ENCODE measurements at places on chromosomes 11 and 22.

DNA sequence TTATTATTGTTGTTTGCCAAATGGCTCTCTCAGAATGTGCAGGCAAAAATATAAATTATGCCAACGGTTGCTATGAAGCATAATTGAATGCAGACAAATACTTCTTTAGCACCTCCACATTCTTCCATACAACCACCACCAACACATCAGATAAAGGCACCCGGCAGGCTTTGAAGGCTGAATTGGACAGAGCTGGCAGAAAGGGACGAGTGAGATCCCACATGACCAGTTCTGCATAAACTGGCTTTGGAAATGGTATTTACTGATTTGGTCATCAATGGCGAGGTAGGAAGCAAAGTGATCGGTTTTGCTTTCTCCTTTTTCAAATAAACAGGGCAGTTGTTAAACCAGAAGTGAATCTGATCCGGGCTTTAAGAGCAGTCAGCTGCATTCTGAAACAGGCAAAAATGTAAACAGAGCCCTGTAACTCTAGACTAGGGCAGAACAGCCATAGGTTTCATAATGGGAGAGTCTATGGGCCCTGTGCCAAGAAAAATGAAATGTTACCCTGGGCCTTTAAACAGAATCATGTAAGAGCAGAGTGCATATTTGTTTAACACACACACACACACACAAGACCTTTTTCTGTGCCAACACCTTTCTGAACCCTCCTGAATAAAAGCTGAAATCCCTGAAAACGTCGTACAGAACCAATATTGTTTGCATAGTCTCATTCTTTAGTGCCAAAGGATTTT is 97.7 kb downstream of the MPPED2 start:
- DNase-seq: no peak

DNA sequence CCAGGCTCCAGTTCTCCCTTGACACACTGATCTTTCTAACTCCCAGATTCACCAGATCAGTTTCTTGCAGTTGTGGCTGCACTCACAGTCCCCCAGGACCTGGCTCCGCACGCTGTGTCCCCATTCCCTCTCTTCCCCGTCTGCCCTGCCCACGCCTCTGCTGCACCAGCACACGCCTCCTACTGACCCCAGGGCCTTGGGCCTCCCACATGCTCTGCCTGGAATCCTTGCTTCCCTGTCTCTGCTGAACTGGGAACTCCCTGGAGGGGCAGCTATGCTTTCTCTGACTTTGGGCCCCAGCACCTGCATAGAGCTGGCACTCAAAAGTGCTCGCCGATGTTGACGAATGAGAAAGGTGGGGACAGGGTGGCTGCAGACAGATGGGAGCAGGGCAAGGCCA is 68.9 kb downstream of the MYO7A start:
- no peak for DNase-seq

GRCh38 chr22:37801946-37802309 is 5.8 kb upstream of the GCAT start:
- DNase-seq: no peak

DNA sequence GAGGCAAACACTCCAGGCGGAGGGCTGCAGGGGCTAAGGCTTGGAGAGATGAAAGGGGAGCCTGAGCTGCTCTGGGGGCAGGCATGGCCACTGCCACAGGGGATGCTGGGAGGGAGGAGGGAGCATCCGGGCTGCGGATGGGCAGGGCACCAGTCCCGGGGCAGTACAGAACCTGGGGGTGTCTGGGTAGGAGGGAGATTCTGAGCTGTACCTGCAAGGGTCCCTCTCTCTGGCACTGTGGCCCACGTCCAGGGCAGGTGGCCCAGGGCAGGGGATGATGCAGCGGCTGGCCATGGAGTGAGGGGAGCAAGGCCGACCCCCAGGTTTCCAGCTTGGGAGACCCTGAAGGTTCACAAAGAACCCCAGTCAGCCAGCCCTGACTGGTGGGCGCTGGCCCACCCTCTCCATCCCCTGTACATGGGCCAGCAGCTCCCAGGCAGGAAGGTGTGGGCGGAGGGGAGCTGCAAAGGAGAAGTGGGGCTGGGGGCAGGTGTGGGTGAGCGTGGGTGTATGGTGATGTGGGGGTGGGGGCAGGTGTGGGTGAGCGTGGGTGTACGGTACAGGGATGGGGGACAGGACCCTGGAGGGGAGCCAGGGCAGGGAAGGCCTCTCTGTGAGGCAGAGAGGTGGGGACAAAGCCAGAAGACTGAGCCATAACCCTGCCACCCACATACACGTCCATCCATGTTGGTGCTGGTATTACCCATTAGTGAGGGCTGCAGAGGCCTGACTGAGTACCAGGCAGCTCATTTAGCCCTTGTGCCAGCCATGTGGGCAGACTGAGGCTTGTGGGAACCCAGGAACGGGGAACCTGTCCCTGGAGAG is 2.2 kb upstream of the TNFRSF13C start:
- DNase-seq: no peak

DNA sequence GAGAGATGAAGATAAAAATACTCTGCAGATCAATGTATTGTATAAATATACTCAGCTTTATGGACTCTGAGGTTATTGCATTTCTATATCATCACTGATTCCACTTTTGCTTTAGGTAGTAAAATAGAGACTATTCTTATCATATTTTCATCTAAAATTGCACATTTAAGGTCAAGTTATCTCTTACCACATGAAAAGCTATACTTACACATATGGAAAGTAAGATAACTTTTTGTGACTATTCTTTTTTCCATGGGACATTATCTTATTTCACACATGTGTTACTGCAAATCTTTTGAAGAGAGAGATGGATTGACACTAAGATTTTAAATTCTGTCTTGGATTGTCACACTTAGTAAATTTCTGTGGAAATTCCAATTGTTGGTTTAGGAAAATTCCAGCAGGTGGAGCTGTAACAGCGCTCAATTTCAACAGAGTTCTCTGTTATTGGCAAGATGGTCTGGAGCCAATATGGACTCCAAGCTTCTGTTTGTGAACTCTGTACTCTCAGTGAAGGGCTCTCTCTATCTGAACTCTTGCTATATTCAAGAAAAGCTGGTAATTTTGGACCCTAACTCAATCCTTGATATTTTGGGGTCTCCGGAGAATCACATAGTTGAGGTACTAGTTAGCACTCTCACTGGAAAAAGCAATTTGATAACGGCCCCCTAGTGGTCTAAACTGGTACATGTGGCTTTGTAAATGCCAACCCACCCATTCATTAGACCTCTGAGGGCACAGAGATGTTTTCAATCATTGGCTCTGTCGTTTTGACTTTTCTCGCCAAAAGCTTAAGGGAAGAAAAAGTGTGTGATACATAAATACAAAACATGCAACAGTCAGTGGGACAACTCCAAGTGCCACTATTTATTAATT is 429.7 kb downstream of the ETS1 start:
- peak; percentile 54 for DNase-seq

DNA sequence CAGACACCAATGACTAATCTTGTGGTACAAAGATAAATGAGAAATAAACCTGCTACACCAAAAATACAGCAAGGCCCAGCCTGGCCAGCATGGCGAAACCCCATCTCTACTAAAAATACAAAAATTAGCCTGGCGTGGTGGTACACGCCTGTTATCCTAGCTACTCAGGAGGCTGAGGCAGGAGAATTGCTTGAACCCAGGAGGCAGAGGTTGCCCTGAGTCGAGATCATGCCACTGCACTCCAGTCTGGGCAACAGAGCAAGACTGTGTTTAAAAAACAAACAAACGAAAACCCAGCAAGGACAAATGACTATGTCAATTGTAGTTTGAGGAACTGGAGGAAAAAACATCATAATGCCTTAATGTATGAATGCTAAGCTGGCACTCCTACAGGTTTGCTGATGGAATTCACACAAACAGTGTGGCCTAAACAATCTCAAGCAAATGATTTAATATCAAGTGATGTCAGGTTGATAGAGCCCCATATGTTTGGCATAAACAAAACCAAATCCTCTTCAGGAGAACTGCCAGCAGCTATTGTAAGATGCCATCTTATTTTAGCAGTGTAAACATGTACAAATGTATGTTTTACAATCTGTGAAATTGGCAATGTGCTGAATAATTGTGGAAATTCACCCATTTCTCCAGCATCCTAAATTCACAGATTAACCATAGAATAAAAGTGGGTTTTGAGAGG is 20.0 kb downstream of the MMP7 start:
- DNase-seq: no peak

GRCh38 chr11:114160894-114161293 is 101.4 kb downstream of the ZBTB16 start:
- no peak for DNase-seq

- DNase-seq: no peak
Measured at GRCh38 chr22:42742940-42743339, 22.3 kb upstream of the A4GALT start.

- DNase-seq: no peak
Measured at GRCh38 chr11:77497368-77497767, 23.5 kb upstream of the PAK1 start.

DNA sequence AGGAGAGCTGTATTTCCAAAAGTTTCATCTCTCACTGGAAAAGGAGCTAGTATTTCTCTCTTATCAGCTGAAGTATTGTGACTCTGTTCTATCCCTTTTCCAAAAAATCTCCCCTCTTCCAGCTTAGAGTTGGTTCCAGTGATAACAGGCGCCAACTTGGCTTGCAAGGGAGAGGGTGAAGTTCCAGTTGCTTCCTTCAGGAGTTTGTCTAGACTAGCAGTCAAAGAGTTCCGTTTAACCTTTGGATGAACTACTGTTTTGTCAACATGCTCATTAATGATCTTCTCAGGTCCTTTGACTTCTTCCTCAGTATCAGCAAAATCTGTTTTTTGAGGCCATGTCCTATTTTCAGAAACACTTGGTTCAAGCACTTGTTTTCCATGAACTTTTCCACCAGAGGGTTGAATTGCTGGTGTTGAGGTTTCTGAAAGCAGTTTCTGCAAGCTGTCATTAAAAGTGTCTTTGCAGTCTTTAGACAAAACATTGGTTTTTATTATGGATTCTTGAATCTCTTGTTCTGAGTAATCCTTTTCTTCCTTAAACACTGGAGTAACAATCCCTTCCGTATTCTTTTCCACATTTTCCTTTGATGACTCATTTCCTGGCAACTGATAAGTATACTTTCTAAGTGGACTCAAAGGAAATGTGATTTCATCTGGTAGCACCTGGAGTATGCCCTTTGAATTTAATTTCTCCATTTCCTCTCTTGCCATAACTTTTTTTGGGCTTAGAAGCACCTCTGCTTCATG is 39.7 kb upstream of the CCDC89 start:
- peak; percentile 88 for DNase-seq

GRCh38 chr11:126843096-126843495 is 157.5 kb downstream of the KIRREL3 start:
- no peak for DNase-seq

GRCh38 chr11:126426106-126426505 is 70.6 kb downstream of the ST3GAL4 start:
- DNase-seq: no peak

GRCh38 chr11:116651098-116651736 is 121.6 kb downstream of the BUD13 start:
- no peak for DNase-seq

DNA sequence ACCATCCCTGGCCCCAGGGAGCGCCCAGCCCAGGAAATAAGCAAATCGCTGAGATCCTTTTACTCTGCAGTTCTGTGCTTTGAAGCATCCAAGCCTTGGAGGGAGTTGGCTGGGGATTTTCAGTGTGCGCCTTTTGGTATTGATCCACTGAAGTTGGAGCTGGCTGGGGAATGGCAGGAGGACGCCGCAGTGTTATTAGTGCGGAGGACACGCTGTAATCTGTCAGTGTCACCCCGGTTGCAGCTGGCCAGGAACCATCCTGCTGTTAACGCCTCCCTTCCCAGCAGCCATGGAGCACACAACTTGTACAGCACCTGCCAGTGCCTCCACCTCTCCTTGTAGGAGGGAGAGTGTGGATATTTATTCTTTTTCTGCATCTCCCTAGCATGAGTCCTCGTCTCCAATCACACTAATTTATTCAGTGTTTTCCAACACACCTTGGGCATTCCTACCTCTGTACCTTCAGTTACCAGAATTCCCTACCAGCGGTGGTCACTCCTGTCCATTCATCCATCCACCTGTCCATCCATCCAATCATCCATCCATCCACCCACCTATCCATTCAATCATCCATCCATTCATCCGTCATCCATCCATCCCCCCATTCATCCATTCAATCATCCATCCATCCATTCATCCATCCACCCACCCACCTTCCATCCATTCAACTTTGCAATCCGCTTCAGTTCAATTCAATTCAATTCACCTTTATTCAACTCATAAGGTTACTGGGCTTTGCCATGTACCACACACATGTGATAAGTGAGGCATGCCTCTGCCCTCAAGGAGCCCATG is 21.9 kb upstream of the EIF3D start:
- no peak for DNase-seq

DNA sequence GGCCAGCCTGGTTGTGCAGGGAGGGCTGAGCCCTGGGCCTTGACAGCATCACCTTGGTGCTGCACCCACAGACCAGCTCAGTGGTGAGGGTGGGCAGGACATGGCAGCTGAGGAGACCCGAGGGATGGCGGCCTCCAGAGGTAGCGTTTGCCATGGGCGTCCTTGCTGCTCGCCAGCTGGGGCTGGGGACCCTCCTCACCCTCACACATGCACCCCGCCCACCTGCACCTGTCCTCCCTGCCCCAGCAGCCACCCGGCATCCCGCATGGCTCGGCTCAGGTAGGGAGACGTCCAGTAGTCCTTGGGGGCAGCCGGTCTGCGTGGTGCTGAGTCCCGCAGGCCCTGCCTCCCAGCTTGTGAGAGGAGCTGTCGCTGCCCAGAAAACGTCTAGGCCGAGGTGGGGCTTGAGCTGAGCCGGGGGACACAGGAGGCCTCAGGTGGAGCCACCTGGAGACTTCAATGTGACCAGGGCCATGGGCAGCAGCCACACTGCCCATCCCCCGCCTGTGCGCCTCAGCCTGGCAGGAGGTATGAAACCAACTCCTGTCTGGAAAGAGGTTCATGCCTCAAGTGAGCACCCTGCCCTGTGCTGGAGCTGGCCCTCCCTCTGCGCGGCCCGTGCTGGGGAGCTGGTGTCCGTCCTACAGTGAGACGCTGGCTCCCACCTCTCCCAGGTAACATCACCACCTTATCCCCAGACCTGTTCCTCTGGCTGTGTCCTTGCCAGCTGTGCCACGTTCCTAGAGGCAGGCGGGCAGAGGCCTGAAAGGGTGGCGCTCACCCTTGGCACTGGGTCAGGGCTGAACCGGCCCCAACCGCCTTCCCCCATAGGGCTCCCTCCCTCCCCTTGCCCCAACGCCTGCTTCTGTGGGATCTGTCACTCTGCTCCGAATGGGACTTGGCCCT is 3.3 kb upstream of the TRABD start:
- DNase-seq: no peak

- peak; percentile 71 for DNase-seq
Measured at GRCh38 chr11:78256962-78257361, 68.2 kb downstream of the USP35 start.

- DNase-seq: no peak
Measured at GRCh38 chr22:44524806-44525205, 26.8 kb upstream of the RTL6 start.

GRCh38 chr11:107331728-107332127 is 125.9 kb downstream of the CWF19L2 start:
- no peak for DNase-seq

Data from pulmonary artery endothelial cell (primary cell).